Lower leg skin (tissue), 4 donors: ENCODE measurements at places on chromosomes 1 and 21. TPM values are rescaled to one million over a fixed set of nuclear protein-coding genes. Genes with fewer than 3 reads are reported as not detected.

SLC66A1 gene
- 22.4 TPM for total RNA-seq

CACNA1S gene
- not detected for total RNA-seq

SMYD3 gene
- 25.7 TPM for total RNA-seq

CELA2B gene
- total RNA-seq: not detected

NBPF10 gene
- total RNA-seq: 1.8 TPM

NUF2 gene
- total RNA-seq: 2.9 TPM

- DNase-seq: no peak
Measured at GRCh38 chr1:225277445-225277844, 150.4 kb downstream of the LBR start.

GRCh38 chr1:44808938-44809917 lies 905 bp downstream of the BTBD19 start:
- peak; percentile 91 for DNase-seq

DNA sequence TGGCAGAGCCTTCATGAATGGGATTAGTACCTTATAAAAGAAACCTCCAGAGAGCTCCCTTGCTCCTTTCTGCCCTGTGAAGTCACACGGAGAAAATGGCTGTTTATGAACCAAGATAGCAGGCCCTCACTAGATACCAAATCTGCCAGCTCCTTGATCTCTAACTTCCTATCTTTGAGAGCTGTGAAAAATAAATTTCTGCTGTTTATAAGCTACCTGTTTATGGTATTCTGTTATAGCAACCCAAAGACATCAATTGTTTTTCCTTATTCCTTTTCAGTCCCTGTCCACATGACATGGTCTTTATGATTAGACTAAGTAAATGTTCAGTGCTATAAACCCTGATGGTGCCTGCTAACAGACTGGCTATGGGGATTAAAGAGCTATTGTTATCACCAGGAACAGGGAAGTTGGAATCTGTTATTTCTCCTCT lies 9.7 kb upstream of the STIL start:
- no peak for DNase-seq

DNA sequence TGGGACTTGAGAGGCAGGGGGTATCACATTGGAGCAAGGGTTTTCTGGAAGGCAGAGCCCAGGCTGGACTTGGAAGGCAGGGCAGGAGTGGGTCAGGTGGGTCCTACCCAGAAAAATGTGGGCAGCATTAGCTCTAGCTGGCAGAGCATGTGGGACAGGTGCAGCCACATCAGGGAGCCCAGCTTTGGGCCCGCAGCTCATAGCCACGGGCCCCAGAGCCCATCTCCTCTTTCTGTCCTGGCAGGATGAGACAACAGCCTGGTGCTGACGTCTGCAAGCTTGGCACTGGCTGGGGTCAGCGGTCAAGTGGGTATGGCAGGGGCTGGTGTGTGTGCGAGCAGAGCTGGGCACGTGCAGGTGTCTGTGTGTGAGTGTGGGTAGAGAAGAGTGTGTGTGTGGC lies 154.7 kb downstream of the GRIK3 start:
- DNase-seq: peak; percentile 76

GRCh38 chr1:10598389-10598702 lies 123.6 kb downstream of the PEX14 start:
- DNase-seq: no peak

DNA sequence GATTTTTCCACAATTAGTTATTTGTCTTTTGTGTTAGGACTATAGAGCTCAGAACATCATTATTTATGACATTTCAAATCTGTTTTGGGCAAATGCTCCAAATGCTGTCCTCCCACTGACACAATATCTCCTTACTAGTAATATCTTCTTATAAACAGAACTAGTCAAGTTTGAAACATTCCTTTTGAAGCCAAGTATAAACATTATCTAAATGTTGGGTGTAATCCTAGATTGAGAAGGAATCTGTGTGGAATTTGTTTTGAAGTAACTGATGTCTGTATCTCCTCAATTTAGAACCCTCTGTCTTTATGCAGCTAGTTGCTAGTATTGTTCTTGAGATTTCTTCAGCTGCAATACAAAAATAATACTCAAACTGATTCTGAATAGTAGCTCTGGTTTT lies 28.5 kb upstream of the PAXBP1 start:
- DNase-seq: no peak

DNA sequence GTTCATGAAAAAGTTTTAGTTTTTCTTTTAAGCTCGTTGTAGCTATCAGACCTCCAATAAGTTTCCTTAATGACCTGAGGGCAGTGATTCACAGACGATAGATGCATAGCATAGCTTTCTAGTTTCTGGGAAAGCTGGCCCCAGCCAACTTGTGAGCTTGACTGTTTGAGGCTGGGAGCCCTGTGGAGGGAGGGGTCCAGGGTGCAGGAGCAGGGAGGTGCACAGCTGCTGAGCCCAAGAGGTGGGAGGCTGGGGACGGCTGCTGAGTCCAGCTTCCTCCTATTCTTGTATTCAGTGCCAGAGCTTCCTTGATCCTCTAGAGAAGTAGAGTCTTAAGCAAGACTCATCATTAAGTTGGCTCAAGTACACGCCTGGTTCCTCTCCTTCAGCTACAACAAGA lies 11.0 kb upstream of the AVPR1B start:
- no peak for DNase-seq
